ENCODE measurements at places on chromosomes 3 and 15.

GRCh38 chr3:62601238-62602070, 228.1 kb upstream of the FEZF2 start:
- peak; percentile 53 for DNase-seq

DNA sequence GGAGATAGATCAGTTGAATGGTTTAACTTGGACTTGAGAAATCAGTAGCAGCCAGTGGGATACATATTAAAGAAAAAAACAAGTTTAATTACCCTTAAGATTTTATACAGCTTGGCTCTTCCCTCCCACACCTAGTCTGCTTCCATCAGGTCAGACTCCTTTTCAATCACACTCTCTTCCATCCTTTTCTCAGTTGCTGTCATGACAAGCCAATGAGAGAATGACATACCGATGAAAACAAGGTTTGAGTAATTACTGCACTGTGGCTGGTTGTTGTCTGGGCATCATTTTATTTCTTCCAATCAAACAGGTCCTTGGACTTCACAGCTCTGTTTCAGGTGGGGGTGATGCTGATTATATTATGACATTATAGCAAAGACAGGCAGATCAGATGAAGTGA, 424.6 kb downstream of the ZBTB20 start:
- no peak for DNase-seq

- no peak for DNase-seq
These were observed 61.8 kb downstream of the CYP11A1 start for GRCh38 chr15:74305687-74306086.

GRCh38 chr3:51955175-51955892, at the start of gene GPR62:
GPR62 (plus strand) TSS chr3:51955381; CDS start chr3:51955653, 272 bp downstream.
- DNase-seq = no peak

- DNase-seq = no peak
These were observed 82.6 kb upstream of the MYZAP start for GRCh38 chr15:57509126-57509525.

DNA sequence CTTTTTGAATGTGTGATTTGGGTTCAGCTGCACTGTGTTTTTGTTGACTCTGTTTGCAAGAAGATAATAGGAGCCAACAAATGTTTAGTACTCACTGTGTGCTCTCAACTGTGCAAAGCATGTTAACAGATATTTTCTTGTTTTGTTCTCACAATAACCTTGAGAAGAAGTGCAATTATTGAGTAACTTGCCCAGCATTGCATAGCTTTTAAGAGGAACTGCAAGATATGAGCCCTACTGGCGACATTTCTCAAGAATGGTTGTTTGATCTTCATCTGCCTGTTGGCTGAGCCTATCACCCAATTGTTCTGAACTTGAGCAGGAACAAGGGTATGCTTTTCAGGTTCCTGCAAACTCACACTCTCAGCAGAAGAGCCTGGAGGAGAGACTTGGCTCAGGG, 43.4 kb upstream of the AGBL1 start:
- no peak for DNase-seq

- DNase-seq = no peak
These were observed 138.5 kb upstream of the HES1 start for GRCh38 chr3:193997228-193998122.

GRCh38 chr15:55884223-55884622, 109.2 kb downstream of the NEDD4 start:
- no peak for DNase-seq

- DNase-seq = no peak
These were observed 20.8 kb downstream of the TMEM212 start for GRCh38 chr3:171863920-171864319.

DNA sequence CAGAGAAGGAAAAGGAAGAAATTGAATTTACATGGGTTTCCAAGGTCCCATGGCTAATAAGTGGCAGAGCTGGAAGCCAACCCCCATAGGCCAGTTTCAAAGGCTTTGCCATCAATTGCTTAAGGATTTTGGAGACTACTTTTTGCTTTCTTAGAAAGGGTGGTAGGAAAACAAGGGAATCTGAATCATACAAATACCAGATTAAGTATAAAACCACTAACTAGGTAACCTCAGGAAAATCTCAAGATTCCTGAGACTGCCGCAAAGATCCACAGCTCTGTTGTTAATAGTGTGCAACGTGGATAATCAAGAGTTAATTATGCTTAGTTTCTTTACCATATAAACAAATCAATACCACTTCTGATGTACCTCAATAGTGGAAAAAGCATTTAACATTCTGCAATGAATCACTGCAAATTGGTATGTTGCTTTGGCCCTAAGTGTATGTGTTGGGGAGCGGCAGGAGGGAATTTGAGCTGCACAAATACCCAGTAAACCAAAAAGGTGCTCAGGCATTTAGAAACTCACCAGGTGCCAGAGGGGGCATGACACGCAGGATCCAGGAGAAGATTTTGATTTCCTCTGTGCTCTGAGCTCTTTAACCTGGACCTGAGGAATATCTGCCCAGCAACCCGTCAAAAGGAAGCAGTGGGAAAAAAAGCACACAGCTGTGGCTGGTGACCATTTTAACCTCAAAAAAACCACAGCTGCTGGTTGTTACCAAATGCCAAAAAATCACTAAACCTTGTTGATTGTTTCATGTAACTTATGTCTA, 22.0 kb downstream of the AADAC start:
- no peak for DNase-seq

GRCh38 chr3:13044496-13045240, 28.6 kb downstream of the IQSEC1 start:
- no peak for DNase-seq

- DNase-seq = no peak
These were observed 144.1 kb downstream of the SOX2 start for GRCh38 chr3:181855825-181856224.

DNA sequence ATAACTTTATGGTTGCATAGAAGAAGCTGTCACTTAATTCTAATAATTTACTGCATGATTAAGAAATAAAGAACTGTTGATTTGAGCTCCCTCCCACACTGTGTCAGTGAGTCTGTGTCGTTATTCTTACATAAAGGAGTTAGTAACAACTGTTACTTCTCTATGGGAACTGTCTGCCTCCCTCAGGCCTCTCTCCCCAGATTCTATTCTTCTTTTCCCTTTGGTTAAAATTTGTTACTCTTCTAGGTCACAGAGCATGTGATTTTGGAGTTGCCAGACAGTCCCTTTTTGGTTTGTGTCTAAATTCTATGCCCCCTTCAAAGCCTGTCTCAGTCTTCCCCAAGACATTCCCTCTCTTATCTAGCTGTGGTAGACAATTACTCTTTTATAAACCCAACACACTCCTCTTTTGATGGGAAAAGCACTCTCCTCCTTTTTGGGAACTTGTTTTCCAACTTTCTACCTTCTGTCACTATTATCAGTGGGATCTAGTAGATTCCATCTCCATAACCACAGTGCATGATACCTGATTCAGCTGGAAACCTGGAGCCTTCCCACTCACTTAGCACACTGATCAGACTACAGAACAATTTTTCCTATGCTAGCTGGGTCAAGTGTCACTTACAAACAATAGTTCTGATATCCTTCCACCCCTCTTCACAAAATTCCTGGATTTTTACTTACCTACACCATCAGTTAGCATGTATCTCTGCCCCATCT, 422.1 kb upstream of the TGFBR2 start:
- DNase-seq = peak; percentile 59

DNA sequence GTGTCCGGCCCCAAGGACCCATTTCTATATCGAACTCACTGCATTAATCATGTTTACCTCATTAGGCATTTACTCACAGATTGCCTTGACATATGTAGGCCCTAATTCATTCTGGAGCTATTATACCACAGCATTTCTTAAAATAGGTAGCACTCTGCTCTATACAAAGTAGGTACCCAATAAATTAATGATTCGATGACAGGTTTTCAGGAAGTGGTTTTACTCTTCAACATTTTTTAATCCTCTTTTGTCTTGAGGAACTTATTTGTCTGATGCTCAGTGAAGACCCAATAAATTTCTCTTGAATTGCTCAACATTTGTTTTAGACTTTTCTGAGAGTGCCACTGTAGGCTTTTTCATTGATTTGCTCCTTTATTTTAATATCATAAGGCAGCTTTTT, 12.1 kb downstream of the TGFBR2 start:
- DNase-seq = no peak

DNA sequence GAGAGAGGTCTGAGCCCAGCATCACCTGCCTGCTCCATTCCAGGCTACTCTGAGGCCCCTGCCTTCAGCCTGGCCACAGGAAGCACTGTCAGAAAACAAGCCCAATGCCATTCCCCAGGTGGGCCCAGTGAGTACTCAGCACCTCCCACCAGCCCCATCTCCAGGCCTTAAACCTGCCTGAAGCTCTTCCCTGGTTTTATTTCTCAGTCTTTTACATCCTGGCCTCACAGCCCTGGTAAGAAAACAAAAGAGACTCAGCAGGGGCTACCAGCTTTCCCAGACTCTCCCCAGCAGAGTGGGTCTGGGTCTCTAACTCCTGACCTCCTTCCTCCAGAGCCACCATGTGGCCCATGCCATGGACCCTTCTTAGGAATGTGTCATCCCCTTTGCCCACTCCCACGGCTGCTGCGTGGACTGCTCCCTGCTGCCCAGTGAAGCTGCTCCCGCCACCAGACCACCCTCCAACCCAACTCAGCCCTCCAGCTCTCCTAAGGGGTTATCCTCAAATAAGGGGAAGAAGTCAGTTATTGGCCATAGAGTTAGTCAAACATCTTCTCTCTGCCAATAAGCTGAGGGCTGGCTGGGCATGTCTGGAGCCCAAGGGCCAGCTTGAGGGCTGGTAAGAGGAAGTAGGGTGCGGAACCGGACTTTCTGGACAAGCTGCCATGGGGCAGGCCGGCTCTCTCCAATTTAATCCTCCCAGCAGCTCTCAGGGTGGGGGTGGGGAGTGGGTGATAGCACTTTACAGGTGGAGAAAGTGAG, 116.7 kb upstream of the LINGO1 start:
- DNase-seq = no peak

GRCh38 chr3:100045696-100046095, 68.6 kb downstream of the FILIP1L start:
- DNase-seq = peak; percentile 62

DNA sequence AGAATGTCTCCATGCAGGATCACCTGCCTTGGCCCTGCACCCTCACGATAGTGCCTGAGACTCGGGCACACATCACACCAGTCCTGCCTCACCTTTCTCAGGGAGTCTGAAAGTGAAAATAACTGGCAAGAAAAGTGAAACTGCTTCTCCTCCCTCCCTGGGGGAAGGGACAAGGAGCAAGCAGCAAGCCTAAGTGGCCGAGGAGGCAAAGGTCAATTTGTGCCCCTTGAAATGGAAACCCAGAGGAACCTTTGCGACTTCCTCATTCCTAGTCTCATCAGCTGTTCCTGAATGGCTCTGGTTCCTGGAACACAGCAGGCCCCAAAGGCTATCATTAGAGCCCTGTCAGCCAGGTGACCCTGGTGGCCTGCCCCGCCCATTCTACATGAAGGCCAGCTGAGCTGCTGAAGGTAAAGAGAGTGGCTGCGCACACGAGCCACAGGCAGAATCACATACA, 28.0 kb upstream of the SLCO2A1 start:
- DNase-seq = no peak

- DNase-seq = no peak
These were observed 1.1 kb downstream of the PAK6 start for GRCh38 chr15:40239693-40240618.

GRCh38 chr3:129196601-129197000, 12.9 kb upstream of the CNBP start:
- DNase-seq = no peak

- DNase-seq = no peak
These were observed 16.0 kb downstream of the TKT start for GRCh38 chr3:53239800-53240199.

DNA sequence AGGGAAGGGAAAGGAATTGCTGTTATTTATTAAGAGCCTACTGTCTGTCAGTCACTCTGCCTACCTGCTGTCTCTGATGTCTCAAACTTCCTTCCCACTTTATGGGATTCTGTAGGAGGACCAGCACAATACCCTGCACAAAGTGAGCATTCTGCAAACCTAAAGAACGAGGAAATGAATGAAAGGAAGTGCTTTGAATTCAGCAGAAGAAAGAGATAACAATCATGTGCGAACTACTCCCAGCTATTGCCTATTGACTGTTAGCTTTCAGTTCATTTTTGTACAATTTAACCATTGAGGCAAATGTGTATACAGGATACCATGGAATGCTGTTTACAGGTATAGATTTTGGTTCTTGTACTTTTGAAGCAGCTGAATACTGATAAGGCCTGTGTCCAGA, 66.8 kb downstream of the CMSS1 start:
- no peak for DNase-seq

DNA sequence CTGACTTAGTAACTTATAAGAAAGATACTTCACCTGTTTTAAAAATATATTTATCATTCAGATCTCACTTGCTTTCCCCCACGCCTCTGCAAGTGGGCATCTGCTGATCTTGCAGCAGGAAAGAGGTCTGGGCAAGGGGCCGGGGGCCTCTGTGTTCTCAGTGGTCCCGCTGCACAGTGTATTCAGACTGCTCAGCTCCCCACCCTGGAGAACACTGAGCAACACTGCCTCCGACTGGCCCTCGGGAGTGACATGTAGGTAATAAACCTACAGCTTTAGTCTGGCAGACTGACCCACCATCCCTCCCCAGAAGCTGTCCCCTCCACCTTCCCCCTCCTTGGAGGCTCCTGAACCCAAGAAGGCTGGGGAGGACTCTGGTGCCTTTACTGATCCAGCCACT, 43.8 kb downstream of the GABRB3 start:
- DNase-seq = no peak

- DNase-seq = no peak
These were observed 110.9 kb downstream of the IQSEC1 start for GRCh38 chr3:12962292-12962691.

- no peak for DNase-seq
These were observed 198.8 kb upstream of the TTC14 start for GRCh38 chr3:180403156-180403555.

DNA sequence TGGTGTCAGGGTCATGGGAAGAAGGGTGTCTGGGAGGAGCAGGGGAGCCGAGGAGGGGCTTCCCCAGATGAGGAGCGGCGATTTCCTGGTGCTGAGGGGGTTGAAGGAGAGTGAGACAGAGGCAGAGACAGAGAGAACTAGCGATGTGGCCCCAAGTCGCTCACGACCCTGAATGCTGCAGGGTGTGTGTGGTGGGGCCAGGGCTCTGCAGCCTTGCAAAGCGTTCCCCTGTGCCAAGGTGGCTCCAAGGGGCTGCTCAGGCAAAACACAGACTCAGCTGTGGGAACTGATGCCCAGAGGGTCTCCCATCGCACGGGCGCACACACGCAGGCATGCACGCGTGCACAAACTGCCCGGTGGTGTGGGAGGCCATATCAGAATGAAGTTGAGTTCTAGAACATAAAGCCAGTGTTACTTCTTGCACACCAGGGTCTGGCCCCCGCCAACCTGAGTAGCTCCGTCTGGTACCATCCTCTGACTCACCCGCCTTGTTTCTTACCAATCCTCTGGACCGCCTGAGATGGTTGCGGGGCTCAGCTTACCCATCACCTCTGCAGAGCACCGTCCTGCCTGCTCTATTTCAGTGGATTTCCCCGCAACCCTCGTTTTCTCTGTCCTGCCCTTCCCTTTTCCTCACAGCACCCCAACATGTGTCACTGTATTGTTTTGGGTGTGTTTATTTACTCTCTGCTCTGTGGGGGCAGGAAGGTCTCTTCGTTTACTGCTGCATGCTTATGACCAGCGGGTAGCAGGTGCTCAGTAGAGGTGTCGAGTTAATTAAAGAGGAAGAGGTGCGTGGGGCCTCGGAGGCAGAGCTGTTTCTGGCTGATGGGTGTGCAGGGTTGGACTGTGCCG, 4.5 kb downstream of the MELTF start:
- no peak for DNase-seq

GRCh38 chr15:66997212-66997611, 68.2 kb upstream of the SMAD3 start:
- DNase-seq = no peak
